ENCODE measurements at places on chromosomes 3 and 15. TPM values are rescaled to one million over a fixed set of nuclear protein-coding genes. Genes with fewer than 3 reads are reported as not detected.

DNA sequence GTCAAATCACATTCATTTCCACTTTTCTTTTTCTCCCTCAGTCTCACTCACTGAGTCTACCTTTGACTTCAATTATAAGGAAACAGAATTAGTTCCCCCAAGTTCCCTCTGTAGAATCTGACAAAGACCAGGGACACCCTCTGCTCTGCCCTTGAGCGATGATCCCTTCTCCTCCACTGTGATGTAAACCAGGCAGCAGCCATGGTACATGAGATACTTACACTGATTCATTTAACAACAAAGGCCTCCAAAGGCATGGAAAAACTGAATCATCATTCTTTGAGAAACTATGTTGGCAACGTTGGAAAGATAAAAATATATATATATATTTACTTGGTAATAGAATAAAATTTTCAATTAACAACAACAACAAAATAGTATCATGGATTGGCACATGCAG lies 84.1 kb downstream of the P3H2 start:
- DNase-seq: no peak

DNA sequence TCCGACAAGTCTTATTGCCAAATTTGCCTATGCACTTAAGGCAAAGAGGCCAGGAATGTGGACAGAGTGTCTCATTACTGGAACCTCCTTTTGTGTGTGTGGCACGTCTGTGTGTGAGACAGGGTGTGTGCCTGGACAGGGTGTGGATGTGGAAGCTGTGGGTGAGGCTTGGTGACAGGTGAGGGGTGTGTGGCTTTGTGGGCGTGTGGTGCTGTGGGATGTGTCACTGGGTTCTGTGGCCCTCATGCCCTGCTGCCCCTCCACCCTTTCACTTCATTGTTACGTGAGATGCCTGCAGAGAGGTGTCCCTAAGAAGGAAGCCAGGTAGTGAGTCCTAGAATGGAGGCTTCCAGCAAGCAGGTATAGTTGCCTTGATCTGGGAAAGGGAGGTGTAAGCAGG lies 244.0 kb upstream of the CHRNA7 start:
- DNase-seq: no peak

Gene ACVR2B
- 5.5 TPM for total RNA-seq

GRCh38 chr3:105970283-105970682 lies 101.5 kb upstream of the CBLB start:
- DNase-seq: no peak

Gene GOLGA8Q
- total RNA-seq: 2.7 TPM

DNA sequence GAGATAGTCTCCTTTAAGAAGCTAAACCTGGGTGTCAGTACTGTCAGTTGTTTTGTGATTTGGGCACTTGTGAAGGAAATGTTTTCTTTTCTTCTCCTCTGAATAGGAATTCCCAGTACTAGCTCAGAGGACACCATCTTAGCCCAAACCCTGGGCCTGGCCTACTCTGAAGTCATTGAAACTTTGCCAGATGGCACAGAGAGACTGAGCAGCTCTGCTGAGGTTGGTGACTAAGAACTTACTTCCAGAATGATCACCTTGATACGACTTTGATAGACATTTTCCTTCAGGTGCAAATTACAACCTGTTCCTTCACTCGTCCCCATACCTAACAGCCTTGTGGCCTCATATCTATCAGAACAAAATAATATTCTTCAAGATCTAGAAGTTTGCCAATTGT lies 100.2 kb downstream of the LARS2 start:
- DNase-seq: no peak

Gene GOLGA6L4
- total RNA-seq: 9.6 TPM

DNA sequence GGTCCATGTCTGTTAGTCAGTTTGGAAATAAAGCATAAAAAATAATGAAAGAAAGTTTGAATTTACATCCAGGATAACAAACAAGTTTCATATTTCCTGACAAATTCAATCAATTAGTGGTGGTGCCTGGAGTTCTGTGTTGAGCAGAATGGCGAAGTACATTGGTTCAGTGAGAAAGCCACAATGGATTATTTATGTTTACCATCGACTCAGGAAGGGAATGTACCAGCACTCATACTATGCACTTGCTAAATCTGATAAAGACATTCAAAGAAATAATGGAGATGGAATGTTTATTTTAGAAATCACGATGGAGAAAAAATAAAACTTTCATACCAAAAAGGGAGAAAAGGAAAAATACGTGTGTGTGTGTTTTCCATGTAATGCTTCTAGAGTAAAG lies 45.3 kb upstream of the MME start:
- DNase-seq: no peak

Gene RHCG
- 0.46 TPM for total RNA-seq

DNA sequence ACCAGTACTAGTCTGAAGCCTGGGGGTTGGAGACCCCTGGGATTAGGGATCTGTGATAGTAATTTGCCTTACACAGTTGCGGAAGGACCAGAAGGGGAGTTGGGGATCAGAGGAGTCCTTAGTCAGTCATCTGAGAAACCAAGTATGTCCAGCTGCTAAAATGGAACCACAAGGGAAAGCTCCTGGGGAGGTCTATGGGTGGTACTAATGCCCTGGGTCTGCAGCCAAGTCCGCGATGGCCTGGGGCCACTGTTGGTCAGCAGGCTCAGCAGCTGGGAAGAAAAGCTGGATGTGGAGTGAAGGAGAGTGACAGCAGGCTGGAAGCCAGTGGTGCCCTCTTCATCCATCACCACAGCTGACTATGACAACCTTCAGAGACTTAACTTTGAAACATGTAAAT lies 2.2 kb upstream of the ANKDD1A start:
- no peak for DNase-seq

DNA sequence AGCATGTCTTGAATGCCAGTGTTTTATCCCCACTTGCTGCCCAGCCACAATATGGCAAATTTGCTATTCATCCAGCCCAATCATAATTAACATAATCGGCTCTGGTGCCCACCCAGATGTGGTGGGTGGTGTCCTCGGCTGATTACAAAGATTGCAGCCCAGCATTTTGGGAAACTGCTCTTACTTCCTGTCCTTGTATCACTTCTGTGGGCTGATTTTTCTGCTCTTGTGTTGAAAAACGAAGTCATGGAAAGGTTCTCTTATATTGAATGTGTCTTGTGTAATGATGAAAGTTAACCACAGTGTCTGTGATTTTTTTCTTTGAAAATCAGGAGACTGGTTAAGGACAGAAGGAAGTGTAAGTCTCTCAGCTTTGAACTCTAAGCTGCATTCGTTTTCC lies 141.7 kb downstream of the CACNA2D3 start:
- no peak for DNase-seq

- no peak for DNase-seq
These were observed 46.8 kb upstream of the DPPA4 start for GRCh38 chr3:109384164-109384563.

DNA sequence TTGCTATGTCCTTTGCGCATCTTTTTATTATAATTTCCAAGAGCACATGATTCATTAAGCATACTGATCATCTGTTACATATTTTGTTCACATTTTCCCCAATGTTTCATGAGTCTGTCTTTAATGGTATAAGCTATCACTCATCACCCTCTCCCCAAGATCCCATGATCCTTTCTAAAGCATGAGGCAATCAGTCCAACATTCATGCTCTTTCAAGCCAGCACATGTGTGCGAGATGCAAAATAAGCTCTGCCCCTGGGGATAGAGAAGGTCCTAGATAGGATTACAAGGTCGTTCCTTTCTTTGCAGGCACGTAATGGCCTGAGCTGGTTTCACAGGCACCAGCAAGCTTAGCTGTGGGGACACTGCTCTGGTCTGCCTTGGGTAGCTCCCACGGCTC lies 32.2 kb upstream of the B3GNT5 start:
- no peak for DNase-seq

DNA sequence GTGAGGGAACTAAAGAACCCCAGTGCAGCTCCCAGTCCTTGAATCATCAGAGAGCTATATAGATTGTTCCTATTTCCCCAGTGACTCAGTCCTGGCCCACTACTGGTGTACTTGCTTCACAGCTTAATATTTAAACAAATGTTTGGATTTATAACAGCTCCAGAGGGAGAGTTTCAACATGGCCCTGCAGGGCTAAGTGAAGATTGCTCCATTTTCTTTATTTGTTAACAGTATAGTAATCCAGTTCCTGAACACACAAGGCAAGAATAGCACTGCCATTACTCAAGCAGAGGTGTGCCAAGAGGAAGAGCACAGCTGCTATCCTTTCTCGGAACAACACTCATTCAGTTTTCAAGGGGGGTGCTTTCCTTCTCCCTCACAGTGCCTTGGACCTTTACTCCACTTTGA lies 6.5 kb downstream of the SQOR start:
- no peak for DNase-seq

Gene NDN
- total RNA-seq: 115 TPM

GRCh38 chr3:120908030-120908794 lies at the start of gene STXBP5L:
STXBP5L (plus strand) TSS chr3:120908205; CDS start chr3:120909579, 1,374 bp downstream.
- no peak for DNase-seq

DNA sequence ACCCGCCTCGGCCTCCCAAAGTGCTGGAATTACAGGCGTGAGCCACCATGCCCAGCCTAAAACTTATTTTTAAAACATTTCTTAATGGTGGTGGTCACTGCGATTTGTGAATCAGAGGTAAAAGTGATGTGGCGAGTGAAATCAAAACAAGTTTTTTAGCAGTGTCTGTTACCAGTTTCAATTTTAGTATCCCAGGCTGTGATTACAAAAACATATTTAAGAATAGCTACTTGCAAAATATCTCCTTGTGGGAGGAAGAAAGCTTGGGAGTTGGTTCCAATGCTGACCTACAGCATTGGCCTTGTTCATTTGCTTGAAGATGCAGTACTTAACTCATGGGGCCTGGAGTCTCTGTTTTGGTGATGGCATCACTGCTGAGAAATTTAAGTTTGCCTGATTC lies 4.5 kb downstream of the RAB7A start:
- DNase-seq: no peak

Gene CHRD
- total RNA-seq: 12.2 TPM

DNA sequence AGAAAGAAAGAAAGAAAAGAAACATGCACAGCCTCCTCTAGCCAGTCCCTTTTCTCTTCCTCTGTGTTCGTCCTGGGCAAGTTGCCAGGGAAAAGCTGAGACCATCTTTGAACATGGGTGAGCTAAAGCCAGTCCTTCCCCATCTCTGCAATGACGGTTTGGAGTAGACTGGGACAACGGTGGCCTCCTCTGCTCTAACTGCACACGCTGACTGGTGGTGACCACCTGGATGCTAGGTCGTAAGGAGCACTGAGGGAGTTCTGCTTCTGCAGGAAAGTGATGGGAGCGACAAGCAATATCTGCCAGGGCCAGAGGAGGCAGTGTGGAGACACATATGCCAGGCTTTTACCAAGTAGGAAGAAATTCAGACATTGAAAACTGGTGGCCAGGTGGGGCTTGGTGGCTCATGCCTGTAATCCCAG lies 111.7 kb downstream of the NUP210 start:
- DNase-seq: no peak

DNA sequence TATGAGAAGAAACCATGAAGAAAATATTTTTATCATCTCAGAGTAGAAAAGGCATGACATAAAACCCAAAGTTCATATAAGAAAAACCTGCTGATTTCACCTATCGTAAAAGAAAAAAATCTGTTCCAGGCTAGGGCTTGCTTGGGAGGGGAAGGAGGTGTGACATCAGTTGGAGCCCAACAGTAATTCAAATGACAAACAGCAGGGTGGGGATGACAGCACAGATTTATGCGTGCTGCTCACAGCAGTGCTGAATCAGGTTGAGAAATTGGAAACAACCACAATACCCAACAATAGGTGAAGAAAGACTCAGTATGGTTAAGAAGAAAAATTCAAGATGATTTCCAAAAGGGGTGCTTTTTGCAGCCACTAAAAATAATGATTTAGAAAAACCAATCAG lies 172.4 kb downstream of the PDE8A start:
- no peak for DNase-seq

Gene EPHB1
- 1.4 TPM for total RNA-seq

DNA sequence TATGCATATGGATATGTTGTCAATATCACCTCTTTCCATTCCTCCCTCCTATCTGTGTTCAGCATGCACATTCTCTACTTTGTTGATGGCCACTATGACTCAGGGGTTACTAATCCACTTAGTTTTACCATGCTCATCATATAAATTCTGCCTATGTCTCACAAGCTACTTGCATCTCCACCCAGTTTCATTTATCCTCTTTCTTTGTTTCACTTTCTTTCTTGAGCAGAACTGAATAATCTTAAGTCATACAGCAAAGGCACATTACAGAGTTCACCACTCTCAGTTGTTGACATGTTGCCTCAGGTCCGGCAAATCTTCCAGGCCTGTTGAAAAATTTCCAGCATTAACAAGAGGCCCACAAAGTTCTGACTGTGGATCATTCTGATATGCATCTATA lies 71.5 kb downstream of the SSR3 start:
- no peak for DNase-seq

GRCh38 chr3:152703245-152703890 lies 131.6 kb upstream of the P2RY1 start:
- DNase-seq: no peak

GRCh38 chr3:197206913-197207312 lies 91.5 kb downstream of the DLG1 start:
- no peak for DNase-seq

DNA sequence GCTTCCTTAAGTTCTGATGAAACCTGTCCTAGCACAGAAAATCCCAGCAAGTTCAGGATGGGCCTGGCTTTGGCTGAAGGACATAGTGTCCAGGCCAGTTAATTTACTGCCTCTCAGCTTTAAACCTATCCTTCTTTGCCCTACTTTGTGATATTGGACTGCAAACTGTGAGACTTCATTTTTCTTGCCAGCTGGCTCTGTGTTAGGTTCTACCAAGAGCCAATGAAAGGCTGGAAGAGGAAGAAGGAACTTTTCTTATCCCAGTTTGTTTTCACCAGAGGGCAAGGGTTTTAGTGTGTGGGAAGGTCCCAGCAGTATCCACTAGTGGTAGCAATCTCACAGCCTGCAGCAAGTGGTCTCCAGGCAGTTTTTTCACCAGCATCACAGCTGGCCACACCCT lies 18.2 kb downstream of the DCUN1D1 start:
- no peak for DNase-seq

GRCh38 chr15:70547846-70548487 lies 215.4 kb downstream of the UACA start:
- no peak for DNase-seq

DNA sequence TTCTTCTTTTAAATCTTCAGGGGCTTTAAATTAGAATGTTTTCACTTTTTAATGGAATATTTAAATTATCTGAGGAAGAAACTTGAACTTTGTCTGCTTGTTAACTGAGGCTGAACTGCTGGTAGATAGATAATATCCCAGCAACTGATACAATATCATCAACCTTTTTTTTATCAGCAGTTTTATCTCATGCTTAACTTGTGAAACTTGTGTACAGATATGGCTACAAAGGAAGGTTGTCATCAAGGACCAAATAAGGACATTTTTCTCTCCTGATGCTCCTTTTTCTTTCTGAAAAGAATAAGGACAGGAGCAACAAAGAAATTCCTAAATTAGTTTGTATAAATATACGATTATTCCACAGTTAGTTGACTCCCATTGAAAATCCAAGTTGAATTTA lies 66.4 kb upstream of the KBTBD8 start:
- DNase-seq: no peak

Gene CASR
- total RNA-seq: not detected

- no peak for DNase-seq
These were observed 151.0 kb downstream of the TJP1 start for GRCh38 chr15:29670998-29671981.
